ENCODE measurements at places on chromosomes 12 and 14.

- no peak for DNase-seq
Observed at GRCh38 chr12:9065607-9065856, 50.2 kb downstream of the A2M start.

DNA sequence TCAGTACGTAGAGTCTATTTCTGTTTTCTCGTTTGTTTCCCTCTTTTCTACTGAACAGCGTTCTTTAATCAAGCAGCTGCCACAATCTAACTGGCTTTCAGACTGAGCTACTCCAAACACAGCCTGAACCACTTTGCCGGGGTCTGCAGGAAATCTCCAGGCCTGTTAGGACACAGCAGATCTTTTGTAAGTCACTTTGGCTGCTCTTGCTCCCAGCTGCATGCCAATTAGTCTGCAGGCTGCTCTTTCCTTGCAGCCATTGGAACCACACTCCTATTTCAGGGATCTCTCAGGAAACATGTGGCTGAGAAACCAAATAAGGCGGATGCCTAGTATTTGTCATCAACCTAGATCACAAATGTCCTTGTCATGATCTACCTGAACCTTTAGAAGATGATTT is 73.6 kb downstream of the TMTC1 start:
- no peak for DNase-seq

DNA sequence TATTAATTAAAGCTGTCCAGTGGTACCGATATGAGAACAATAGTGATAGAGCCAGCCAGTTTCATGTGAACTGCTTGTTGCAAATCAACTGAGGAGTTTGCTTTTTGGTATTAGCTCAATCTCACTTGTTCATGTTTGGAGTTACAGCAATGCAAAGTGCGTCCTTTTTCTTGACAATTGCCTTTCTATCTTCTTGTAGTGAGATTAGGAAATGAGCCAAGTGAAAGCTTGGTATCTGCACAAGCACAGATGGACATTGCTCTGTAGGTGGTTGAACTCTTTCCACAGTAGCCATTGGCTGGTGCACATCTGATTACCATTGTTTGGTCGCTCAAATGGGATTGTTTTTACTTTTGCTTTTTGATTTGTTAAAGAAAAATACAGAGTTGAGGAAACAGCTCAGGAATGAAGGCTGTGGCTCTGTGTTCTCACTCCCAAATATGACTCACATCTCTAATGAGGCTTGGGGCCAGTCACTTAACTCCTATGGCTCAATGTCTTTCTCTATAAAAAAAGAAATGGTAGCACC is 241.4 kb downstream of the BMP4 start:
- DNase-seq, result peak; percentile 1

DNA sequence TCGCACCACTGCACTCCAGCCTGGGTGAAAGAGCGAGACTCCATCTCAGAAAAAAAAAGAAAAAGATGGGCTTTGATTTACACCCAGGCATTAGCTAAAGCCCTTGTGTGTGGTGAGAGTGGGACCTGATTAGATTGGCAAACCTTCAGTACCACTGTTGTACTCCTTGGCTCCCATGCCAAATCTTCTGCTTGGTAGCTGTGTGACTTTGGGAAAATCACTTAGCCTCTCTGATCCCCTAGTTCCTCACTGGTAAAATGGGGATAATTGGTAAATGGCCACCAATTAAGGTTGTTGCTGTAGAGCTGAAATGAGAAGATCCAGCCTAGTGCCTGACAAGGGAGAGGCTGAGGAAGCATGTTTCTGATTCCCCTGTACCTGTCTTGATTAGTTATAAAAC is 63.7 kb downstream of the SLC25A47 start:
- DNase-seq, result no peak

GRCh38 chr12:91189516-91189915 is 6.9 kb upstream of the DCN start:
- DNase-seq, result no peak

DNA sequence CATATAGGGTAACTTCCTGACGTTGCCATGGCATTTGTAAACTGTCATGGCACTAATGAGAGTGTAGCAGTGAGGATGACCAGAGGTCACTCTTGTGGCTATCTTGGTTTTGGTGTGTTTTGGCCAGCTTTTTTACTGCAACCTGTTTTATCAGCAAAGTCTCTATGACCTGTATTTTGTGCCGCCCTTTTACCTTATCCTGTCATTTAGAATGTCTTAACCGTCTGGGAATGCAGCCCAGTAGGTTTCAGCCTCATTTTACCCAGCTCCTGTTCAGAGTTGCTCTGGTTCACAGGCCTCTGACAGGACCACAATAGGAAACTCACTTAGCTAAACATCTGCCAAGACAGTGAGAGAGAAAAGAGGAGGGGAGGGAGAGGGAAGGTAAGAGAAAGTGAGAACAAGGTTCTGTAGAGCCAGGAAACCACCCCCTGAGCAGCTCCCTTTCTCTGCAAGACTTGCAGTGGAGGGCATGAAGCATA is 64.8 kb upstream of the PLEKHG3 start:
- no peak for DNase-seq

DNA sequence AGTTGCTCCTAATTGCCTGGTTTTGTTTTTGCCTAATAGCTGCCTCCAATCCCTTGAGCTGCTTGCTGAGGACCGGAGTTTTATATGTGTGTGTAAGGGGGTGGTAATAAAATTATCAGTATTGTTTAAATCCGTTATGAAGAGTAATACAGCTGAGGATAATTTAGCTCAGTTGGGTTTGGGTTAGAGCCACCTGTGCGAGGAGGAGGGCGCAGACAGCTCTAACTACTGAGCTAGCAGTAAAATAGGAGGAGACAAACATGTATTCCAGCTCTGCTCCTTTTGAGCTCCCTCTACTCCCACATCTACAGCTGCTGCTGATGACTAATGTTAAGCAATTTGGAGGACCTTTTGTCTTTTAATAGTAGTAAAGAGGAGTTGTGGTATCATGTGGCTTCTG is 61.5 kb downstream of the SPATS2 start:
- DNase-seq, result peak; percentile 63

- peak; percentile 58 for DNase-seq
Observed at GRCh38 chr12:91958816-91959215, 186.8 kb downstream of the BTG1 start.

DNA sequence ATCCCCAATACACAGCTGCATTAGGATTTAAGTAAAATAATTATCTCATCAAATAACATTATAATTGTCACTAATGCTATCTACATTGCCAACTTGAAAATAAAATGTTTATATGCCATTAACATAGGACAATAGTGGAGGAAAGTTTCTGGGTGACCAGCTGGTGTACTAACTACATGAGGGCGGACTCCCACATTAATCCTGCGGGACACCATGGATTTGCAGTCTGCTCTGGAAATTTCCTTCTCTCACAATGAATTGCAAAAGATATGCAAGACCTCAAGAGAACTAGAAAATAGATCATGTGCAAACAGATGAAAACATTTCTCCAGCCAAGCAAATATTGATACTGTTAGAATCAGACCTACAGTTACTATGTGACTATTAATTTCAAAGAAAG is 390.1 kb downstream of the NAV3 start:
- DNase-seq, result no peak

DNA sequence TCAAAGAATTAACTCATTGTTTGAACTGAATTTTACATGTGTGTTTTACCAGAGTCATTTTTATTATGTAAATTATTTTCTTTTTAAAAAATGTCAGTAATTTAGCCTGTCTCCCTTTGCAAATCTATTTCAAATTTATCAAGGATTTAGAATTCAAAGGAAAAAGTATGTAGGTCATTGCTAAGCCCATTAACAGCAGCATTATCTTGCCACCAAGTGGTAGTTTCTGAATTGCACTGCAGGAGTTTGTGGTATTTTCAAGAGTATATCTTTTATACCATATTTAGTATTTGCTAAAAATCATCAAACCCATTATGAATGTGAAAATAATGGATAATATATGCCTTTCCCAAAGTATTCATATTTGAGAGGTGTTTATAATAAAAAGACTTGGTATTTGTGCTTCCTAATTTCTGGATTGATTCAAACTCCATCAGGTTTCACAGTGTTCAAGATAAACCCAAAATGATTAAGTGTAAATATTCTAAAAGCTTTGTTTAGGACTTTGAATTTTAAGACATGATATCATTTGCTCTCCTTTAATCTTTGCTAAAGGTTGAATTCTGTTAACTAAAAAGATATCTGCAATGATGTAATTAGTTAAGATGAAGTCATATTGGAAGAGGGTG is 711.4 kb downstream of the FSCB start:
- DNase-seq, result no peak

GRCh38 chr14:64478634-64479250 is 13.4 kb downstream of the AKAP5 start:
- peak; percentile 27 for DNase-seq

GRCh38 chr14:80005561-80005960 is 205.7 kb downstream of the DIO2 start:
- DNase-seq, result no peak

DNA sequence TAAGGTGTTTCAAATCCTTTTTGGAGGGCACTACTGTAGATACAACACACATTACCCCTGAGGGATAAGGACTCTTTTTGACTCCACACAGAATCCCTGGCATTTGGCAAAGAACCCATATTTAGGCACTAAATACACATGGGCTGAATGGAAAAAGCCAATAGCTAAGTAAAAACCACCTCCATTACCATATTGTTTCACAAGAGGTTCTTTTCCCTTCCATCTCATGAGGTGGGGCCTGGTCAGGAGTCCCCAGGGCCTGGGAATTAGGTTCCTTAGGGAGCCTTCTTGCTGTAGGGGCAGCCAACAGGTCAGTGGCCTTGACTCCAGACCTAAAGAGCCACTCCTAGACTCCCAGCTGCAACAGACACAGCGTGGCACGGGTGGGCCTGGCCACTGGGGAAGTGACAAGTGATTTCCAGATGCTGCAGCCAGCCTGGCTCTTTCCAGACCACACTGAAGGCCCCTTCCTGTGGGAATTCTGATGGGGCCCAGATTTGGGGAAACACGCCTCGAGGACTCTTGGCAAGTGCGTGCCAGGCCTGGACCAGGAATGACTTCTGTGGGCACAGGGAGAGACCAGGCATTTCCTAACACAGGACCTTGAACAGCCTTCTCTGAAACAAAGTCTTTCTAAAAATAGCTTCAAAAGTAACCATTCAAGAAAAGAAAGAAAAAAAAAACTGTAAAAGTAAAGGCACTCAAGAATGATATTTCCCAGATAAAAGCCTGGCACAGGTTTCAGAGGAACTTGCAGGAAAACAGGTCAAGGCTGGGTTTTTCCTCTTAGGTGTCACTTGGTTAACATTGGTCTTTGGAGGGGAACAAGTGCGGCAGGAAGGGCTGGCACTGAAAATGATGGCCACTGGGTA is 18.1 kb downstream of the SSH1 start:
- peak; percentile 74 for DNase-seq

GRCh38 chr12:45418520-45418919 is 202.6 kb downstream of the ANO6 start:
- DNase-seq, result no peak

DNA sequence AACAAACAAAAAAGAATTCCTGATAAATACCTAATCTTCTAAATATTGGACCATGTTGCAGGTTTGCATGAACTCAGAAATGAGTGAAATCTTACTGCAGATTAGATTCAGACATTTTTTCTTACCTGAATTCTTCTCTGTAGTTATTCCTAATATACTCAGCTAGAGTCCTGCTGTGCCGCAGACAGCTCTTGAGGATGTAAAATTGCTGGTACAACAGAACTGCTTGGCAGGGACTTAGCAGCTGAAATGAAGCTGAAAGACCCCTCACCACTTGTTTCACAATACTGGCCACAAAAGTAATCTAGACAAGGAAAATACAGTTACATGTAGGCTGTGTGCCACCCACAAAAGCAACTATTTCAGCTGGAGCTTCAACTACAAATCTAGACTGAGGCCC is 48.3 kb upstream of the KICS2 start:
- no peak for DNase-seq

- peak; percentile 45 for DNase-seq
Observed at GRCh38 chr12:108193917-108194316, 64.8 kb downstream of the WSCD2 start.

GRCh38 chr14:24427537-24428508 is 1.6 kb downstream of the CBLN3 start:
- no peak for DNase-seq

GRCh38 chr12:82675246-82675645 is 11.5 kb upstream of the TMTC2 start:
- DNase-seq, result no peak

DNA sequence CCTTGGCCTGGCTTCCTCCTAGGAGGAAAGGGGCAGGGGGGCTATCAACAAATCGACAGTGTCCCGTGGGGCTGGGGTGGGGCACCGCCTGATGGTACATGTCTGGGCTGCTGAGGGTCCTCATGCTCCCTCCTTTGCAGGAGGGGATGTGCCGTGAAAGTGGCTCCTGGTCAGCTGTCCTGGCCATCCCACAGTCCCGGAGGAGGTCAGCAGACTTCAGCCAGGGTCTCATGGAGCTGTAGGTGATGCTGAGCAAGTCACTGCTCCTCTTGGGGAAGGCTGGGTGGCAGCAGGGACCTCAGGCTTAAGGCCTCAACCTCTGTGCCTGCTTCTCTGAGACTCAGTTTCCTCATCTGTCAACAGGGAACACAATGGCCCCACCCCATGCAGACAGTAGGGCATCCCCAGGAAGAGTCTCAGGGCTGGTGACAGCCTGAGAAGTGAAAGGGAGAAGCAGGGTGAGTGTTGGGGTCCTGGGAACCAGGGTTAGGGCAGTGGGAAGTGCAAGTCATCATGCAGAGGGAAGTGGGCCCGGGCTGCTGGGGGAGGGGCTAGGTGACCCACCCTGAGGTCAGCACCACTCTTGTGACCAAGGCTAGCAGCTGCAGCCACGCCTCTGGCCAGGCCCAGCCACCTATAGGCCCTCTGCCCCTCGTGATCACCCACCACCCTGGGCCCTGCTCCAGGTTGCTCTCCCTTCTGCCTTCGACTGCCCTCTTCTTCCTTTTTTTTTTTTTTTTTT is 4.4 kb upstream of the TNFAIP2 start:
- no peak for DNase-seq

GRCh38 chr12:66541426-66541825 is 137.4 kb downstream of the GRIP1 start:
- DNase-seq, result no peak

- DNase-seq, result peak; percentile 65
Observed at GRCh38 chr12:55927588-55928502, at the start of gene PYM1. PYM1 (minus strand) TSS chr12:55927894; CDS start chr12:55927761, 133 bp downstream.

DNA sequence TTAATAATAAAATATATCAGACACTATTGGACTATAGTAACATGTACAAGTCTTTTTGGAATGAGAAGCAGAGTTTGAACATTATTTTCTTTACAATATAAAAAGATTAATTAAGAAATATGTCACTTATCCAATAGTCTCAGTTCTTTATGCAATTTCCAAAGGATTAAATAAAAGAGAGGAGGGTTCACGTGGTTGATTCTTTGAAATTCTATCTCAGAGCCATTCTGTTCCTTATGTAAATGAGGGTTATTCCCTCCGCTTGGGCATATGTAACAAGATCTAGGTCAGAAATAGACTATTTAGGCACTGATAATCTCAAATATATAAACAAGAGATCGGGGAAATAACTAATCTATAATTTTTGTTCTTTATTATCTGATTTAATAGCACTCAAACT is 2.1 kb upstream of the TUBA1A start:
- no peak for DNase-seq
